B cell (primary cell): ENCODE measurements at places on chromosomes 7 and 10. TPM values are rescaled to one million over a fixed set of nuclear protein-coding genes. Genes with fewer than 3 reads are reported as not detected.

DNA sequence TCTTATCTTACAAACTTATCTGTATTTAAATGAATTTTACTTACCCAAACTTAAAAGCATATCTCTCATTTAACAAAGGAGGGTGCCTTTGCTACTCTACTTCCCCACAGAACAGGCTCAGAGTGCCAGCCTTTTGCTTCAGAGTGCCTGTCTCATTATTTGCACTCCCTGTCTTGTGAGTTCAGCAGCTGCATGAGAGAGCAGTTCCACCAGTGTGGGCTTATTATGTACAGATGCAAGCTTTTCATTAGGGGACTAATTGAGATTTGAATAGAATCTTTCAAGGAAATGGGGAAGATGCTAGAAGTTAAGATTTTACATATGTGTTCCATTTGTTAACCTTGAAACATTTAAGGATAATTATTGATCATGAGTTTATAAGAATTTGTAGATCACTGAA, 310.2 kb upstream of the LRRN3 start:
- H3K4me1 ChIP-seq = no peaks in the 10 kb centered on the region
- no peak for DNase-seq
- H3K27ac ChIP-seq = no peak overlapping the region
- no peaks in the 10 kb centered on the region for H3K27me3 ChIP-seq

BHLHA15 gene
- total RNA-seq = 0.74 and 0.92 TPM in 2 replicates

- H3K36me3 ChIP-seq = peaks cover 11% of the 10 kb centered on the region
- H3K27me3 ChIP-seq = no peaks in the 10 kb centered on the region
- no peak for DNase-seq
- no peak overlapping the region for H3K27ac ChIP-seq
- no peaks in the 10 kb centered on the region for H3K4me1 ChIP-seq
These were observed 15.7 kb downstream of the PPP3CB start for GRCh38 chr10:73480158-73480557.

- no peaks in the 10 kb centered on the region for H3K4me1 ChIP-seq
- H3K27ac ChIP-seq = no peak overlapping the region
- no peak for DNase-seq
- no peak overlapping the region for H3K4me3 ChIP-seq
- no peaks in the 10 kb centered on the region for H3K36me3 ChIP-seq
- no peaks in the 10 kb centered on the region for H3K27me3 ChIP-seq
These were observed 883.5 kb downstream of the SORCS1 start for GRCh38 chr10:106280896-106281460.

GRCh38 chr7:105849122-105849855, 27.1 kb downstream of the ATXN7L1 start:
- H3K27ac ChIP-seq = no peak overlapping the region
- H3K27me3 ChIP-seq = no peaks in the 10 kb centered on the region
- no peak overlapping the region for H3K4me3 ChIP-seq
- no peak for DNase-seq

GRCh38 chr10:111835574-111835973, 348.0 kb downstream of the GPAM start:
- no peaks in the 10 kb centered on the region for H3K27me3 ChIP-seq
- DNase-seq = no peak
- H3K36me3 ChIP-seq = no peaks in the 10 kb centered on the region

DNA sequence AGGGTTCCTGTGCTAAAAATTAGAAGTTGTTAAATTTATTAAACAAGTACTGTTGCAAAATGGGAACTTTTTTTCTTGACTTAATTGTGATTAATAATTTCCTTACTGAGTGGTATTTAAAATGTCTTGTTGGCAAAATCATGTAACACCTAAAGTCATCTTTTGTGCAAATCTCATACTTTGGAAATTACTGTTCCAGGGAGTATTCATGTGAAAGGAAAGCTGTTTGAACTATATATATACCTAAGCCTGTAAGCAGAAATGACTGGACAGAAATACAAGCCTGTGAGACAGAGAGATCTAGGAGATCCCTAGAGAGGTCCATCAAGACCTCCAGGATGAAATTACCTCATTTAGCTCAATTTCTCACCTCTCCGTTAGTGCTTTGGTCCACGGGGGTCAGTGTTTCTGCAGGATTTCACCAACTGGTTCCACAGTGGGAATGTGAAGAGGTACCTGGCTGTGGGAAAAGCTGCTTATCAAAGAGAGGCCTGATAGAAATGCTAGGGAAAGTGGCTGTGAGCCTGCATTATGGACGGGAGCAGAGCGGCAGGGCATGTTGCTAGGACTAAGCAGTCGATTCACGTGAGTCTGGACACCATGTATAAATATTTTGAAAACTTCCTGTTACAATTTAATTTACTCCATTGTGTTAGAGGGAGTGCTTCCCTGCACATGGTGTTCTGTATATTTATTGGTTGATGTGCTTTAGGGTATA, 7.9 kb downstream of the LUC7L2 start:
- peaks cover 6% of the 10 kb centered on the region for H3K4me1 ChIP-seq
- H3K36me3 ChIP-seq = peaks cover 9% of the 10 kb centered on the region
- no peak overlapping the region for H3K27ac ChIP-seq
- no peak overlapping the region for H3K4me3 ChIP-seq
- H3K27me3 ChIP-seq = no peaks in the 10 kb centered on the region

DNA sequence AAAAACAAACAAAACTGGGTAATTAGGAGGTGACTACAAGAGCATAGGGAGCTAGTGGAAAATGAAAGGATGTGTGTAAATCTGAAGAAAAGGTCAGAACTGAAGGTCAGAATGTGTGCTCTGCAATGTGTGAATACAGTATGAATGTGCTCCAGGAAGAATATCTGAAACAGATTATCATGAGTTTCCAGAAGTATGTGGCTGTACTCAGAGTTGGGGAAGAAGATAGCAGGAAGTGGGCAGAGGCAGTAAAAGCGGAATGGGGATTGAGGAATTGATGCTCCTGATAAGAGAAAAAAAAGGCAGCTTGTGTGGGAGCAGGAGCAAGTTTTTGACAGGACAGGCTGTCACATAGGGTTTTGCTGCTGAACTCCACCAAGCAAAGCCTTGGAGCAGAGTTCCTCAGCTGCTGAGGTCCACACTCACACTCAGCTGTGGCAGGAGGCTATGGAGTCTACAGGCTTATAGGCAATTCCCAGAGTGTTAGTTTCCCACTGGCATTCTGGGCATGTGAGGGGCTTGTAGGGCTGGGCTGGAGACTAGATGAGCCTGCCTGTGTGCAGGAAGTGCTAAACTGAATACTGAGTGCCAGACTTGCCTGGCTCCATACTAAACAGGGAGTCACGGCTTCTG, 22.9 kb downstream of the H2AZ2 start:
- H3K27me3 ChIP-seq = no peaks in the 10 kb centered on the region
- H3K27ac ChIP-seq = no peak overlapping the region
- no peak for DNase-seq
- no peaks in the 10 kb centered on the region for H3K4me1 ChIP-seq
- H3K4me3 ChIP-seq = no peak overlapping the region

TMEM178B gene
- total RNA-seq = 0.27 and 0.96 TPM in 2 replicates

DNA sequence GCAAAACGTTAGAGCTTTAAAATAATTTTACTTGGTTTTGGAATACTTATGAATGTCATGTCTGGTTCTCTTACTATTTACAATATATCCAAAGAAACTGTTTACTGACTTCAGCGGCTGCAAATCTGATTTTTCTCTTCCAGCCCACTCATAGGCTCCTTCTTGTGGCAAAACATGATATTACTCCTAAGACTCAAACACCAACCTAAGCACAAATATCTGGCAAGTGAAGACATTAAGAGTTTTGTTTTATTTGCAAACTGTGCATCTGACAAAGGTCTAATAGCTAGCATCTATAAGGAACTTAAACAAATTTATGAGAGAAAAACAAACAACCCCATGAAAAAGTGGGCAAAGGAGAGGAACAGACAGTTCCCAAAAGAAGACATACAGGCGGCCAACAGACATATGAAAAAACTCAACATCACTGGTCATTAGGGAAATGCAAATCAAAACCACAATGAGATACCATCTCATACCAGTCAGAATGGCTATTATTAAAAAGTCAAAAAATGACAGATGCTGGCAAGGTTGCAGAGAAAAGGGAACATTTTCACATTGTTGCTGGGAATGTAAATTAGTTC, 20.3 kb upstream of the GJC3 start:
- no peak overlapping the region for H3K4me3 ChIP-seq
- H3K27me3 ChIP-seq = peaks cover 22% of the 10 kb centered on the region
- H3K36me3 ChIP-seq = no peaks in the 10 kb centered on the region
- no peak for DNase-seq
- H3K27ac ChIP-seq = no peak overlapping the region

- no peak overlapping the region for H3K4me3 ChIP-seq
- H3K36me3 ChIP-seq = peaks cover 2% of the 10 kb centered on the region
- no peaks in the 10 kb centered on the region for H3K4me1 ChIP-seq
These were observed 213.8 kb downstream of the MLLT10 start for GRCh38 chr10:21747809-21748208.

ZNF107 gene
- total RNA-seq = 70.7 and 73.7 TPM in 2 replicates

GRCh38 chr10:124043310-124044142, 49.9 kb downstream of the CHST15 start:
- H3K4me1 ChIP-seq = peaks cover 33% of the 10 kb centered on the region
- peak overlapping the region; percentile 0 for H3K4me3 ChIP-seq
- H3K36me3 ChIP-seq = no peaks in the 10 kb centered on the region
- no peak overlapping the region for H3K27ac ChIP-seq
- H3K27me3 ChIP-seq = no peaks in the 10 kb centered on the region

GRCh38 chr7:39883812-39884390, 66.2 kb upstream of the CDK13 start:
- no peak for DNase-seq
- no peaks in the 10 kb centered on the region for H3K36me3 ChIP-seq
- H3K27me3 ChIP-seq = no peaks in the 10 kb centered on the region
